IMR-90 (cell line): ENCODE measurements at places on chromosomes 6 and 20. TPM values are rescaled to one million over a fixed set of nuclear protein-coding genes. Genes with fewer than 3 reads are reported as not detected.

GRCh38 chr6:114144887-114145851, 174.2 kb upstream of the HDAC2 start:
- peaks cover 11% of the 10 kb centered on the region for H3K27me3 ChIP-seq
- H3K4me1 ChIP-seq: no peaks in the 10 kb centered on the region
- H3K36me3 ChIP-seq: no peaks in the 10 kb centered on the region
- H3K4me3 ChIP-seq: no peak overlapping the region

DNA sequence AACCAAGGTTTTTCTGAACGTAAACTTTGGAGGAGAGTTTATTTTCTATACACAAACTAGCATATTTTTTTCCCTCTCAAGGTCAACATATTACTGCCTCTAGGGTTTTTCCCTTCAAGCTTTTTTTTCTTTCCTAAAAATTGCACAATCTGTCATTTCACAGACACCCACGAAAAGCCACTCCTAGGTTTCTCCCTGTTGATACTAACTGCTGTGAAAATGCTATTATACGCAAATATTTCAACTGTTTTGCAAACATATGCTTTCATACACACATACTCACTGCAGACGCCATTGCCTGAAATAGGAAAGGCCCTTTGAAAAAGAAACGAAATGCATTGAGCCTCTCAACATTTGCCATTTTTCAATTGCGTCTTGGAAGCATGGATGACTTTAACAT, 333.0 kb downstream of the CD83 start:
- no peaks in the 10 kb centered on the region for H3K27me3 ChIP-seq
- no peak overlapping the region for H3K4me3 ChIP-seq
- peaks cover 8% of the 10 kb centered on the region; the same call in 1 of the 2 replicates for H3K4me1 ChIP-seq
- DNase-seq: peak; percentile 21

- H3K4me1 ChIP-seq: peaks cover 7% of the 10 kb centered on the region
- no peaks in the 10 kb centered on the region for H3K36me3 ChIP-seq
Measured at GRCh38 chr6:156654919-156655918, 122.0 kb upstream of the ARID1B start.

The MOG gene
- not detected in 2 replicates for total RNA-seq

The TAAR2 gene
- not detected in 2 replicates for total RNA-seq
